CD4-positive, alpha-beta T cell treated with Interferon alpha-2 for 1 hour (primary cell): ENCODE measurements at places on chromosomes 1 and 21.
A peak's percentile ranks its signal among the peaks of the same experiment; 100 is the strongest.

- DNase-seq = no peak
Observed at GRCh38 chr1:202616355-202616915, 93.8 kb downstream of the SYT2 start.

DNA sequence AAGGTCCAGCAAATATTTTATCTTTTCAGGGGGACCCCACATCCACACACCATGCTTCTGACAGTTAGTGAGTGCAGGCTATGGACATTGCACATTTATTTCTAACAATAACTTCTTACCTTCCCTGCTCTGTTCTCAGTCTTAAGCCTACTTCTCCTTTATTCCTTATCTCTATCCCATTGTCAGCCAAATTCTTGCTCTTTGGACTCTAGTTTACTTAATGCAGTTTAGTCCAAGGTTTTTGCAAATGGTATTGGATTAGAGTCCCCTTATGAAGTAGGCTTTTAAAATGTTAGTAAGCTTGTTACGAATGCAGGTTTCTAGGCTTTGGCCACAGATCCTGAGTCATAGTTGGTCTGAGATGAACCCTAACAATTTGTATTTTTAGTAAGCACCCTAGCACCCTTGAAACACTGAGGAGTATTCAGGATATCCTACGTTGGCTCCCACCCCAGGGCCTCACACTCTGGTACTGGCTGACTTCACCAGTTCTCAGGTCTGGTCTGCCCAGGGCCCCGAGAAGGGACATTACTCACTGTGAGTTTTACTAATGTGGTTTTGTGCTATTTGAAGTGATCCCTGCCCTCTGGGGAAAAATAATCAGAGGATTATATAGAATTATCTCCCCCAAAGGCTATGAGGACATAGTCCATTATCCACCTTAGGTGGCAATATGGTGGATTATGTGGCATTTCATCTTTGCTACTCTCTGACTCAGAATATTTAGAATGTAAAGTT lies 239.5 kb downstream of the TGFB2 start:
- no peak for DNase-seq

- DNase-seq = no peak
Observed at GRCh38 chr1:178183796-178184195, 89.9 kb downstream of the RASAL2 start.

DNA sequence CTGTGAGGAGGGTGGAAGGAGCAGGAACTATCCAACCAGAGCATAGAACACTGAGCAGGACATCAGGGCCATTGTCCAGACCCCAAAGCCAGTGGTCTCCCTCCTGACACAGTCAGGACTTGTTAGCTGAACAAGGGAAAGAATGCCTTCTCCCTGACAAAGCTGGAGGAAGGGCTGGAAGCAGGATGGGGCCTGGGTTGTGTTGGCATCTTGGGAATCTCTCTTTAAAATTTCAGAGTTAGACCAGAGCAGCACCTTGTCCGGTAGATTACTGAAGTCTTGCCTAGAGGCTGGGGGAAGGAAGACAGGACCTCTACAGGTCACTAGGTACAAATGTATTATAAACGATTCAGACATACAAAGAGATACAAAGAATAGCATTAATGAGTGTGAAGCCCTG lies 35.0 kb upstream of the ATP2B4 start:
- no peak for DNase-seq

- DNase-seq = no peak
Observed at GRCh38 chr21:34526618-34527290, 14.7 kb upstream of the KCNE1 start.

DNA sequence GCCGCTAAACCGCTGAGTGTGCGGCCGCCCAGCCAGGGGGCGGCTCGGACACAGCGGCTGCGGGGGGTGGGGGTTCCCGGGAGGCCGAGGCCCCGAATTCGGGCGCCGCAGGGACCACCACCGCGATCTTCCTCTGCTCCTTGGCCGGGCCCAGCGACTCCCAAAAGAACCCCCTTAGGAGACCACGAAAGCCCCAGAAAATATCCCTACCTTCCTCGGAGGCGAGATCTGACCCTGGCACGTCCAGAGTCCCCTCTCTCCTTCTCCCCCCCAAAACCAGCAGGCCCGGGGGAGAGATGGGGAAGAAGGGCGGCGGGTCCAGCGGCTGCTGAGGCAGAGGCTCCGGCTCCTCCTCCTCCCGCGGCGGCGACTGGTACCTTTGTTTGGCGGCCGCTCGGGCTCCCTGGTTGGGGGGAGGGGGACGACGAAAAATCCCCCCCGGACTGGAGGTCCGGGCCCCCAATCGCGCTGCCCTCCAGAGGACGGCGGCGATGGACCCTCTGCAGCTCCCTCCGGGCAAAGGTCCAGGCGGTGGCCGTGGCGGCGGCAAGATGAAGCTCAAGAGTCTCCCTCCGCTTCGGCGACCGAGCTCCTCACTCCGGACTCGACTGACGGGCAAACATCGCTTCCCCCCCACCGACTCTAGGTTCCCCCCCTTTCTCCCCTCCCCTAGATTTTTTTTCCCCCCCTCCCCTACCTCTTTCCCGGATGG lies at the start of gene ARID4B:
TSS of gene ARID4B (minus strand) at position 621 of the 712 bp plus-strand sequence. CDS start 1,260 bp downstream, outside the sequence.
- no peak for DNase-seq

DNA sequence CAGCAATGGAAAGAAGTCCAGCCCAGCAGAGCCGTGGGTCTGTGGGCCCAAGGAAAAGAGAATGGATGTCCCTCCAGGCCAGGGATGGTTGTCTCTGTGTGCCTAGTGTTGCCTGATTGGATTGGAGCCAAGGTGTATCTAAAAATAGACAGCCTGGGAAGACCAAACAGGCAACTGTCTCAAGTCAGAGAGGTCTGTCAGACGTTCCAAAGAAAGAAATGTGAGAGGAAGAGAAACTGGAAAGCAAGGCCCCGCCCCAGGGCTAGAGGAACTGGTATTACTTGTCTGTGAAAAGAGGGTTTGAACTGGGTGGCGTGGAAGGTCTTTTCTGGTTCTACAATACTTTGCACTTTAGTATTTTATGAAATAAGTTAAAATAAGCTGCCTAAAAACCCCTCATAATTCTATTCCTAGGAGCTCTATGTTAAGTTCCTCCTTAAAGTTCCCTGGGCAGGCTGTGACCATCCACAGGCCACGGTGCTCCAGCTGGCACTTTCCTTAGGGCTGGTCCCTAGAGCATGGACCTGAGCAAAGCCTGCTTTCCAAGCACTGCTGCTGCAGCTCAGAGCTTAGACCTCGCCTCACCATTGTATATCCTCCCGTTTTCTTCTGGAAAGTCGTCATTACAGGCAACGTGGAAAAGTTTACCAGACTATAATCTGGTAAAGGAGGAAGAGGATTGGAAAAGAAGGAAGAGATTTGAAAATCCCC lies 151.6 kb downstream of the DISC1 start:
- DNase-seq = no peak

DNA sequence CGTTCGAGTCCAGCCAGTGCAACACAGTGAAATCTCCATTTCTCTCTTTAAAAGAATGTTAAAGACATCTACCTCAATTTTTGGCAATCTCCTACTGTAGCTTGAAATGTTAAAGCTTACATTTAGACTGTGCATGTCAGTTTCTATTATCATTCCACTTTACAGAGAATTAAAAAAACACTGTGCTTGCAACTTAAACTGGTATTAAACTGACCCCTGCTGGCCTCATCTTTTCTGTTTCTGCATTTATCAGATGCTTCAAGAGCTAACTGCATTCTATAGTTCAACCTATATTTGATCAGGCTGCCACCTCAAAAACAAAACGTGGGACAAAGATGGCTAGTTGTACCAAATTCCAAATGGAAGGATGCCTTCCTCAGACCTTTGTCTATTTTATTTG lies 226.5 kb downstream of the SMYD3 start:
- peak; percentile 3 for DNase-seq

GRCh38 chr1:209786146-209786545 lies 1.8 kb upstream of the C1orf74 start:
- no peak for DNase-seq

GRCh38 chr1:235766794-235767285 lies 99.9 kb downstream of the LYST start:
- no peak for DNase-seq

DNA sequence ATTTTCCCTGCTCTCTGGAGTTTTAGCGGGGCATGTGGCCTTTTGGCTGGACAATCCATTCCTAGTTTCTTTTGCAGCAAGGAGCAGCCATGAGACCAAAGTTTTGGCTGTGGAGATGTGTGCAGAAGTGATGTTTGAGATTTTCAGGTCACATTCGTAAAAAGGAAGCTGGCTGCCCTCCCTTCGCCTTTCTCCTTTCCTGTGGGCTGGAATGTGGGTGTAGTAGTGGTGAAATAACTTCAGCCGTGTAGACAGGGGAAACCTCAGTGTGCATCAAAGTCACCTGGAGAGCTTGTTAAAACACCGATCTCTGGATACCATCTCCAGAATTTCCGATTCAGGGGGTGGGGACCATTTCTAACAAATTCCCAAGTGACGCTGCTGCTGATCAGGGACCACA lies 5.3 kb upstream of the GPR88 start:
- no peak for DNase-seq

DNA sequence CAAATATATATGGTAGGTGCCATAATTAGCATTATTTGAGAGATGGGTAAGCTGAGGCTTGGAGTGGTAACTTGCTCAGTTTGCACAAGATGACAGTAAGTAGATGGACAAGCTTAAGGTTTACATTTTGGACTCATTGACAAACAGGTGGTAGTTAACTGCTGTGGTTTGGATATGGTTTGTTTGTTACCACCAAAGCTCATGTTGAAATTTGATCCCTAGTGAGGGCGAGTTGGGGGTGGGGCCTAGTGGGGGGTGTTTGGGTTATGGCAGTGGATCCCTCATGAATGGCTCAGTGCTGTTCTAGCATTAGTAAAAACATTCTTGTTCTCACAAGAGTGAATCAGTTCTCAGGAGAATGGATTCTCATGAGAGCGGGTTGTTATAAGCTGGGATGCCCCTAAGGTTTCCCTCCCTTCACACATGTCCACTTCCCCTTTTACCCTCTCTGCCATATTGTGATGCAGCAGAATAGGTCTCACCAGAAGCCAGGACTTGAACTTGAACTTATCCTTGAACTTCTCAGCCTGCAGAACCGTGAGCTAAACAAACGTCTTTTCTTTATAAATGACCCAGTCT lies 6.6 kb upstream of the PRRX1 start:
- DNase-seq = no peak

- no peak for DNase-seq
Observed at GRCh38 chr1:68294367-68295066, 62.2 kb upstream of the WLS start.

DNA sequence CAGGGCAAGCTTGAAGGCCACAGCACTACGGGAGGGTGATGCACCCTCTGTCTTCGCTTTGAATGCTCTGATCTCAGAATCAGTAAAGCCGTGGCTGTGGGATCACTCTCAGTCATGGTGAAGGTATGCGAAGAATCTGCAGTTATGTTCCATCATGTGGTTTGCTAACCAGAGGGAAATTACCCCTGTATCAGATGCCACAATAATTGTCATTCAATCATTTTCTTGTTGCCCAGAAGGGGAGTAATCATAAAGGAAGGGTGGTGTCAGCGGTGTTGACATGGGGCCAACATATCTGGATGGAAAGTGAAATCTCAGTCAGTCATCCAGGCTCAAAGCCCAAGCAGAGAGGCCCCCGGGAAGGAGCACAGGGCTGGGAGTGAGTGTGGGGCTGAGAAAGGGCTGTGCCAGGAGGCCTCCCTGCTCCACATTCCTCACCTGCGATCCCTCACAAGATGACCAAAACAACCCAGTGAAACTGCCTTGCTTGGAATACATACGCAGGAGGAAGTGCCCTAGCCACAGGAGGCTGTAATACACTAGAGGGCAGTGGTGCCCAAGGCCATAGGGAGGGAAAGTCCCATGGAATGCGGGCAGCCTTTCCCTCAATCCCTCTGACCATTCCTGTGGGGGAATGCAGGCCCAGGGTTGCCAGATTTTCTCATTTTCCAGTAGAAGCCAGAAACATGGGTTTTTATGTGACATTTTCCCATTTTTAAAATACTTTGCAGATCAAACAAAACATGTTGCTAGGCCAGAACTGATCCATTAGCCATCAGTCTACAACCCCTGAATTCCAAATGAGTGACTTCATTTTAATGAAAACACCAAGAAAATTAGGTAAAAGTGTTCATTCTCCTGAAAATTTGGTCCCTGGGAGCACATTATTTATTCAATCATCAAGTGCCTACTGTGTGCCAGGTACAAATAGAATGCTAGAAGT lies 95.7 kb upstream of the VANGL1 start:
- DNase-seq = no peak
